ENCODE measurements at places on chromosomes 7 and 10. TPM values are rescaled to one million over a fixed set of nuclear protein-coding genes. Genes with fewer than 3 reads are reported as not detected.

GRCh38 chr7:75835688-75836285, 22.2 kb upstream of the CCL24 start:
- no peak for DNase-seq

SLC29A3 gene
- total RNA-seq = 3.8 TPM

ADCYAP1R1 gene
- not detected for total RNA-seq

UTF1 gene
- total RNA-seq = not detected
